ENCODE measurements at places on chromosomes 2 and 18. TPM values are rescaled to one million over a fixed set of nuclear protein-coding genes. Genes with fewer than 3 reads are reported as not detected.

DNA sequence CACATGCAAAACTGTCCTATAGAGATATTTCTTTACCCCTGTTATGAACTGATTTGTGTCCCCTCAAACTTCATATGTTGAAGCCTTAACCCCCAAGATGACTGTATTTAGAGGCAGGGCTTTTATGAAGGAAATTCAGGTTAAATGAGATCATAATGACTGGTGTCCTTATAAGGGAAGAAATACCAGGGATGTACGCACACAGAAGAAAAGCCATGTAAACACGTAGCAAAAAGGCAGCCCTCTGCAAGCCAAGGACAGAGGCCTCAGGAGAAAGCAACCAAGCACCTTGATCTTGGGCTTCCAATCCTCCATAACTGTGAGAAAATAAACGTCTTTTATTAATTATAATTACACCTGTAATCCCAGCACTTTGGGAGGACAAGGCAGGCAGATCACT, 101.3 kb upstream of the NDUFV2 start:
- no peak for DNase-seq

GRCh38 chr18:60831971-60832370, 459.4 kb upstream of the MC4R start:
- no peak for DNase-seq

GRCh38 chr2:144631636-144632035, 111.7 kb upstream of the ZEB2 start:
- no peak for DNase-seq

- no peak for DNase-seq
Observed at GRCh38 chr2:86003104-86003503, 102.6 kb downstream of the POLR1A start.

ZNF385B gene
- total RNA-seq: 2.9 TPM

RAB31 gene
- total RNA-seq: 39.3 TPM

DNA sequence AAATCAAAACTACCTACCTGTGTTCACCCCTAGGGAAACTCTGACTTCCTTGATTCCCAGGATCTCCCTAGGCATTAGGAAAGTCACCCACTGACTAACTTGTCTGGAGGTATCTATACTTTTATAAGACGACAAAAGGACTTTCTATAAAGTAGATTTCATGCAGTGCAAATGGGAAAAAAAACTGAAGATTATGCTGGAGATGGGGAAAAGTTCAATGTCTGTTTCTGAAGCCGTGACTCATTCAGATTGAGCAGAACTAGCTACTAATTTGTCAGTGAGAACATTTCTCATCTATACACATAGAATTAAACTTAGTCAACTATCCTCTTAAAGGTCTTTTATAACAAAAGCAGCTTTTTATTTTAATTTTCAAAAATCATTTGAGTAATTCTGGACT, 6.0 kb downstream of the SEPTIN10 start:
- DNase-seq: no peak

- no peak for DNase-seq
Observed at GRCh38 chr2:156955701-156956100, 301.8 kb upstream of the GALNT5 start.

All from H1 (cell line).